ENCODE measurements at places on chromosomes 2 and 18.

- no peak for DNase-seq
Measured at GRCh38 chr2:206647985-206648384, 5.7 kb downstream of the FAM237A start.

DNA sequence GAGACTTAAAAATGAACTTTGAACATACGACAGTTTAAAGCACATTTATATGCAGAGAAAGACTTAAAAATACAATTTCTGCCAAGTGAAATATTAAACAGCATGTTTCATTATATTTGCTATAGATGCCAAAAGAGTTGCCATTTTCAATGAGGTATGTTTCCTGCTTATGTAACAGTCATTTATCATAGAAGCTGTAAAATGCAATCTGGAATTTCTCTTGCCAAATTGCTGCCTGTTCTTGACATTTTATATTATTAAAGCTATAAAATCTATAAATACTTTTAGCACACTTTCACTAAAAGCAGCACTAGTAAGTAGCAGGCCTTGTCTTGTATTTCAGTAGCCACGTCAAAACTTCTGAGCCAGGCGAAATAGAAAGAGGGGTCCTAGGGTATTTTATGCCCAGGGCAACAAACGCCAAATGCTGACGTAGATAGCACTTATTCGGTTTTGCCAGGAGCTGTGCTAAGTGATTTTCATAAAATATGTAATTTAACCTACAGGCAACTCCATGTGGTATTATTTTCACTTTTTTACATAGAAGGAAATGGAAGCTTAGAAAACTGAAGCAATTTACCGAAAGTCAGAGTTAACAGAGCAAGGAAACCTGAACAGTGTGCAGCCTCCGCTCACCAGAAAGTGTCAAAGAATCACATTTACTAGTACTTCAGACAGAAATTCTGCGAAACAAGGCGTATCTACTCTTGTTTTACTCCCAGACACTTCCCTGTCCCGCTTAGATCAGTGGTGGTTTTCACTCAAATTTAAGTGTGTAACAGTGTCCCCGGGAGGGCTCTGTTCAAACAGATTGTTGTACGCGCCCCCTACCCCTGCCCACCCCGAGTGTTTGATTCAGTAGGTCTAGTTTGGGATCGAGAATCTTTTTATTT lies 1.2 kb upstream of the CYP20A1 start:
- peak; percentile 17 for DNase-seq

DNA sequence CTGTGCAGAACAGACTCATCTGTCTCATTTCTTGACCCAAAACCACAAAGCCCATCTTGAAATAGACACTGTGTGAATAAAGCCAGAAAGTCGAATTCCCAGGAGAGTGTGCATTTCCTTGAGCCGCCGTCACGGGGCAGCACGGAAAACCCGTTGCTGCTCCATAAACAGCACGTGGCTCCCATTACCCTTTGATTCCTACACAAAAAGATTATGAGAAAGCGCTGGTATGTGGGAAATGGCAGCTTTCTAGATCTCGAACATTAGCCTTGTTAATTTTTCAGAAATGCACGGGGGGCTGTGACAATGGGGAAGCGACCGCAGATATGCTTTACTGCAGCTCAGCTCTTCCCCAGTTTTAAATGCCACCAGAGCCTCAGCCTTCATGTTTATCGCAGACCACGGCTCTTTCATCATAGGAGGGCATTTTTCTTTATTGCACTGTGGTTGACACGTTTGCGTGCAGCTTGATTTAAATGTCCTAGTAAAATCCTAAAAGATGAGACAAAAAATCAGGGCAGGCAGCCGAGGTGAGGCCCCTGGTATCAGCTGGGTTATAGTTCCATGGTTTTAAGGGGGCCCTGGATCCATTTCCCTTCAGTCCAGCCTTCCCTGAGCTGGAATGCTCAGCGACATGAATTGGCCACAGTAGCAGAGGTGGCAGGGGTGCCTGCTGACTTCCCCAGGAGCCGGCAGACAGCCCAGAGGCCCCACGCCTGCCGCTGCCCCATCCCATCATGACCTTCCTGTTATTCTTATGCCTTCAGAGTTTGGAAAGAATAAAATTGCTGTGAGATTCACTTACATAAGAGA lies 249.3 kb downstream of the NDUFA10 start:
- DNase-seq: no peak

- no peak for DNase-seq
Measured at GRCh38 chr18:52541056-52541455, 201.1 kb downstream of the DCC start.

DNA sequence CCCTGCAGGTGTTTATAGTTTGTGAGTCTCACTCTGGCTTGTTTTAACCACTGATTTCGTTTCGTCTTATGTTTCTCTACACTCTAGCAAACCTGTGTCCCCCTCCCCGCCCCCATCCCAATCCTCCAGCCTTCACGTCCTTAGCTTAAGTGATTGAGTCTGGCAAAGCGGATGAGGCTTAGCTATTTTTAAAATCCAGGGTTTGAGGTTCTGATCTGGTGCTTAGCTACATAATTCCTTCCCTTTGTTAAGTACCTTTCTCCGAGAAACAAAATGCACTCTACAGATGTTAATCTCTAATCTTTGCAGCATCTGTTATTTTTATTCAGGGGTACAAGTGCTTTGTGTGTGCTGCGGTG lies 7.8 kb downstream of the AGAP1 start:
- DNase-seq: no peak

GRCh38 chr18:8912348-8913326 lies 189.9 kb upstream of the NDUFV2 start:
- DNase-seq: no peak

DNA sequence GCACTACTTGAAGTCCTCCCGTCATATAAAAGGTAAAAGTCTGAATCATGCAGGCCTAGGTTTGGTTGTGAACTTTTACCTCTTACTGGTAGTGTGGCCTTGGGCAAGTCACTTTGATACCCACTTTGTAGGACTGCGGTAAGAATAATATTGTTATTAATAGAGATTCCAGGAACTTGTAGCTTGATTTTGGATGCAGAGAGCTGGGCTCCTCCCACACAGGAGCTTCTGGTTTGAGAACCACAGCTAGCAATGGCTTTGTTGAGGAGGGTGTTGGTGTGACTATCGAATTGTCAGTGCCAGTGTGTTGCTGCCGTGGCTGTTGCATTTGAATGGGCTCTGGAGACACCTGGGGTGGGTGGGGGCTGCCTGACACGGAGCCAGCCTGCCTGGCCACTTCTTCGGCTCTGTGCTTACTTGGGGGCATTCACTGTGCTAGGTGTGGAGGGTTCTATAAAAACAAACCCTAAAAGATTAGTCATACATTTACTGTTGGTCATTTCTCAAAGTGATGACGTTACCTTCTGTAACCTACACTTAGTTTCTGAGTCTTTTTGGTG lies 38.5 kb downstream of the ASAP2 start:
- no peak for DNase-seq

GRCh38 chr2:48006094-48006493 lies 99.8 kb upstream of the FBXO11 start:
- no peak for DNase-seq

GRCh38 chr2:1219901-1220573 lies 193.2 kb upstream of the TPO start:
- no peak for DNase-seq

GRCh38 chr18:908758-909724 lies 4.4 kb downstream of the ADCYAP1 start:
- no peak for DNase-seq

- DNase-seq: no peak
Measured at GRCh38 chr2:136027112-136027511, 41.7 kb upstream of the DARS1 start.

GRCh38 chr2:201926067-201926466 lies 107.6 kb upstream of the FZD7 start:
- no peak for DNase-seq

- DNase-seq: no peak
Measured at GRCh38 chr2:25669520-25669919, 3.9 kb downstream of the DTNB start.

GRCh38 chr2:85525029-85525428 lies 13.9 kb upstream of the MAT2A start:
- DNase-seq: no peak

- DNase-seq: no peak
Measured at GRCh38 chr2:85710687-85711577, 16.8 kb downstream of the GNLY start.

GRCh38 chr2:112095681-112096080 lies 40.6 kb downstream of the TMEM87B start:
- no peak for DNase-seq

DNA sequence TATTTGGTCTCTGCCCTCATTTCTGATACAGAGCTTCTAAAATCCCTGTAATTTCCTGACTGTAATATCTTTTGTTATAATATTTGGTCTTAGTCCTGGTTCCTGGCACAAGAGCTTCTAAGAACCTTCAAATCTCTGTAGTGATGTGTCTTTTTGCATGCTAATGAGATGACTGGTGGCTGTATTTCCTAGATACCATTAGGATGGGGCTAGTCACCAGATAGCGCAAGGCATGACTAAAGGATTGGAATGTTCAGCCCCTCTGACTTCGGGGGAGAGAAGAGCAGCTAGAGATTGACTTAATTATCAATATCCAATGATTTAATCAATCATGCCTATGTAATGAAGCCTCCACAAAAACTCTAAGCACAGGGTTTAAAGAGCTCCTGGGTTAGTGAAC lies 620.8 kb upstream of the ACVR2A start:
- no peak for DNase-seq

DNA sequence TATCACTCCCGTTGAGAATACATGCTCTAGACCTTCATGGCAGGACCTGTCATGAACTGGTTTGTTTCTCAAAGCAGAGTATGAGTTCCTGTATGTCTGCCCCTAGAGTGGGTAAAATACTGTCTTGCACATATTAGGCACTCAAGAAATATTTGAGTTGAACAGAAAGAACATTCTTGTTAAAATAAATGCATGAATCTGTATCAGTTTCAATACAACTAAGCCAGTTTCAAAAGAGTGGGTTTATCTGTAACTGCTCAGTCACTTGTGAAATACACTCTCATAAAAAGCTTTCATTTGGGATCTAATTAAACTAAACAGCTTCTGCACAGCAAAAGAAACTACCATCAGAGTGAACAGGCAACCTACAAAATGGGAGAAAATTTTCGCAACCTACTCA lies 69.2 kb downstream of the RFTN2 start:
- no peak for DNase-seq

DNA sequence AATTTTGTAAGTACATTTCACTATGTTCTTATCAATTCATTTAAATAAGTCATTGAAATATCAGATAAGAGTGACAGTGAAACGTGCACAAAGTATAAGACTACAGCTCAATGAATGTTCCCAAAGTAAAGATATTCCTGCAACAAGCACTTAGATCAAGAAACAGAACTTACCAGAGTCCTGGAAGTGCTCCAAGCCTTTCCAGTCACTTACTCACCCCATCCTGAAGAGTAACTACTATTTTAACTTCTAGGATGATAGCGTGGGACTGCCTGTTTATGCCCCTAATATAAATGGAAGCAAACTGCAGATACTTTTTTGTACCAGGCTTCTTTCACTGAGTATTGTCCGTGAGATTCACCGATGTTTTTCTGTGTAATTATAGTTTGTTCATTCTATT lies 768.9 kb downstream of the SLC4A3 start:
- DNase-seq: no peak

- DNase-seq: no peak
Measured at GRCh38 chr2:16629770-16630169, 35.9 kb downstream of the CYRIA start.

- no peak for DNase-seq
Measured at GRCh38 chr18:11962597-11962996, 18.7 kb upstream of the IMPA2 start.

GRCh38 chr2:20633794-20634506 lies 16.9 kb downstream of the HS1BP3 start:
- DNase-seq: no peak

DNA sequence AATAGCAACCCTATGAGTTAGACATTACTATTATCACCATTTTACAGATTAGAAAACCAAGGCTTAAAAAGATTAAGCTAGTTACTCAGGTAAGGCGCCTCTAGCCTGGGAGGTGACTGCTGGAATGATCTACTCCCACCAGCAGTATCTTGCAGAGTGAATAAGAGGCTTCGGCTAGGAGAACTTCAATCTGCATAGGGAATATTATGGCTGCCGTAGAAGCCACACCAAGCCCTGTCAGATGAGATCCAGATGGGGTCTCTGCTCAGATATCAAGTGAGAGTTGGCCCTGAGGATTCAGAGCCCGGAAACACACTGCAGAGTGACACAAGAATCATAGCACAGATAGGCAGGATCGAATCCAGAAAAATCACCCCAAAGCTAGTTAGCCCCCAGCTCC lies 21.5 kb upstream of the PKDCC start:
- no peak for DNase-seq

GRCh38 chr2:153105829-153106578 lies 372.6 kb downstream of the RPRM start:
- no peak for DNase-seq

DNA sequence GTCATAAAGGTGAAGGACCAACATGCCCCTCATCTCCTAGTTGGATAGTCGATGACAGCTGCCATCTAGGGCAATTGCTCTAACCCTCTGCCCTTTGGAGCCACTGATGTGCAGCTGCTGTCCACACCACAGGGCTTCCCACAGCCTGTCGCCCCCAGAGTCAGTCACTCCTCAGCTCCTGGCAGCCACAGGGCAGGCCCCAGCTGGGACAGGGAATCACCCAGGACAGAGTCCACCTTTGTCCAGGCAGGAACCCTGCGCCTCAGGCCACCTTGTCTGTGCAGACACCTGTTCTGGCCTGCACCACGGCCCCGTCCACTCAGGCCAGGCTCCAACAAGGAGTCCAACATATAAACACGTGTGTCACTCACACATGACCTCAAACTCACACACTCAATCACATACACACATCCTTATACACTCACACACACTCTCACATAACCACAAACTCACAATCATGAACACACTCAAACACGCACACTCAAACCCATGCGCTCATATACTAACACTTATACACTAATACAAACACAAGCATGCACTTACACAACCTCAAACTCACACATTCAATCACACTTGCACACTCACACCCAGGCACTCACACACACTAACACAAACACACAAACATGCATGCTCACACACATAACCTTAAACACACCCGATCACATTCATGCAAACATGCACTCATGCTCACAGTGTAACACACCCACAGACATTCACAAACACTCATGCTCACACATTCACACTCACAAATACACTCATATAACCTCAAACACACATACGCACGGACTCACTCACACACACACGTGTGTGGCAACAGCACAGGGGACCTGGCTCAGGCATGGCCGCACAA lies 29.7 kb downstream of the HDAC4 start:
- no peak for DNase-seq
